ENCODE measurements at places on chromosomes 3 and 15. TPM values are rescaled to one million over a fixed set of nuclear protein-coding genes. Genes with fewer than 3 reads are reported as not detected.
A peak's percentile ranks its signal among the peaks of the same experiment; 100 is the strongest.

Gene CYP19A1
- polyA plus RNA-seq: not detected

Gene C3orf62
- 1.3 TPM for polyA plus RNA-seq

DNA sequence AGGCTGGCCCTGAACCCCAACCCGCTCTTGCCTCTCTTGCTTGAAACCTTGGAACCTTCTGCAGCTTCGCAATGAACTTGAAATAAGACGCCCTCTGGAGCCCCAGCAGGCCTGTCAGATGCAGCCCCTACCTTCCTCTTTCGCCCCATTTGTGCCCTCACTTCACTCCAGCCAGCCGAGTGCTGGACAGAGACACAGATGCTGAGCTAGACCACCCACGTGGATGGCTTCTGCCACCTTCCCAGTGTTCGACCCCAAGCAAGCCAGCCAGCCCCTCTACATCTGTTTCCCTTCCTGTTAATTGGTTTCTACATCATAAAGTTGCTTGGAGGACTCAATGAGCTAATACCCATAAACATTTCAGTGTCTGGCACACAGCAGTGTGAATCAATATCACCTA, 23.8 kb upstream of the SNRPA1 start:
- H3K4me1 ChIP-seq: peaks cover 8% of the 10 kb centered on the region
- DNase-seq: no peak
- no peak overlapping the region for H3K4me3 ChIP-seq
- no peak overlapping the region for H3K27ac ChIP-seq

Gene GATA2
- polyA plus RNA-seq: not detected

GRCh38 chr3:52236424-52236886, 2.5 kb downstream of the TWF2 start:
- peak overlapping the region; percentile 95 for H3K27ac ChIP-seq
- peaks cover 55% of the 10 kb centered on the region for H3K4me1 ChIP-seq
- H3K36me3 ChIP-seq: no peaks in the 10 kb centered on the region
- no peak overlapping the region for H3K4me3 ChIP-seq

Gene RAB6B
- 0.26 TPM for polyA plus RNA-seq

GRCh38 chr3:9347081-9347480, 15.8 kb upstream of the THUMPD3 start:
- no peaks in the 10 kb centered on the region for H3K36me3 ChIP-seq
- DNase-seq: no peak
- H3K27me3 ChIP-seq: no peaks in the 10 kb centered on the region
- H3K4me3 ChIP-seq: no peak overlapping the region
- no peaks in the 10 kb centered on the region for H3K4me1 ChIP-seq
- no peak overlapping the region for H3K27ac ChIP-seq

DNA sequence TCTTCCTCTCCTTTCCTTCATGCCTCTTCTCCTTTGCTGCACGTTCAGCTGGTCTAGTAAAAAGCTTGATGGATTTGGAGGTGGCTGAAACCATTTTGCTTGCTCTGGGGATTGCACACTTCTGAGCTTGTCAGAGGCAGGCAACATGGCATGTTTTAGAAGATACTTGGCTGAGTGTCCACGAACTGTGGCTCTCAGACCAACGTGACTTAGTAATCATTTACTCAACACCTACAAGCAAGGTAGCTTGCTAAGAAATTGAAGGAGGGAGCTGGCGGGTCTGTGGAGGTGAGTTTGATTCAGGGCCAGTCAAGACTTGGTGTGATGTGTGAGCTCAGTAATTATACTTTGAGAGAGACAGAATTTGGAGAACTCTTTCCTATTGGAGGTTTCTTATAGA, 196.0 kb downstream of the LPP start:
- H3K27ac ChIP-seq: no peak overlapping the region
- no peaks in the 10 kb centered on the region for H3K27me3 ChIP-seq
- DNase-seq: no peak
- no peak overlapping the region for H3K4me3 ChIP-seq

DNA sequence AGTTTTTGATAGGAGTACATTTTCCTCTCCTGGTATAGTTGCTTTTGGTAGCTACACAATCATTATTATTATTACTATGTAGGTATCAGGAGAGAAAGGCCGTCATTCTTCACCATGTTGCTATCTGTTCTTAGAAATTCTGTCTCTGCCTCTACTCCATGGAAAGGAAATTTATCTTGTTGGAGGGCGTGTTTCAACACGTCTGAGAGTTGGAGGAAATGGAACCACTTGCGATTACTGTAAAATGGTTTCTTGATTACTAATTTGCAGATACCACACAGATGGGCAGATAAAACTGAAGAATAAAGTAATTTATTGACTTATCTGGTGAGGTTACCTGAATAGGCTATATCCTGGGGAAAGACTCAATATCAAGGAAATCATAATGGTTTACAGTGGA, 488.4 kb downstream of the NR2F2 start:
- no peaks in the 10 kb centered on the region for H3K4me1 ChIP-seq
- H3K27me3 ChIP-seq: no peaks in the 10 kb centered on the region
- no peak overlapping the region for H3K4me3 ChIP-seq
- DNase-seq: no peak
- H3K27ac ChIP-seq: no peak overlapping the region
